ENCODE measurements at places on chromosomes 11 and 22. TPM values are rescaled to one million over a fixed set of nuclear protein-coding genes. Genes with fewer than 3 reads are reported as not detected.

OR8G5 gene
- not detected for total RNA-seq

POTEH gene
- not detected for total RNA-seq

DDIAS gene
- total RNA-seq, result 1.4 TPM

BTBD18 gene
- not detected for total RNA-seq

IFITM1 gene
- total RNA-seq, result 10.7 TPM

CCDC88B gene
- 2.3 TPM for total RNA-seq

RAC2 gene
- 13.0 TPM for total RNA-seq

PIK3IP1 gene
- 35.0 TPM for total RNA-seq

C11orf16 gene
- total RNA-seq, result not detected

PHOX2A gene
- total RNA-seq, result not detected

BLID gene
- total RNA-seq, result 20.0 TPM

SLC22A8 gene
- not detected for total RNA-seq
